Epithelial cell of proximal tubule (primary cell): ENCODE measurements at places on chromosomes 16 and 17.

- DNase-seq, result no peak
Measured at GRCh38 chr17:6549384-6550036, 6.8 kb downstream of the PITPNM3 start.

GRCh38 chr17:16383772-16384287 is 2.9 kb downstream of the UBB start:
- no peak for DNase-seq

- no peak for DNase-seq
Measured at GRCh38 chr16:2535625-2536013, 2.2 kb upstream of the PDPK1 start.

GRCh38 chr17:15250135-15250860 is 14.8 kb downstream of the PMP22 start:
- no peak for DNase-seq

DNA sequence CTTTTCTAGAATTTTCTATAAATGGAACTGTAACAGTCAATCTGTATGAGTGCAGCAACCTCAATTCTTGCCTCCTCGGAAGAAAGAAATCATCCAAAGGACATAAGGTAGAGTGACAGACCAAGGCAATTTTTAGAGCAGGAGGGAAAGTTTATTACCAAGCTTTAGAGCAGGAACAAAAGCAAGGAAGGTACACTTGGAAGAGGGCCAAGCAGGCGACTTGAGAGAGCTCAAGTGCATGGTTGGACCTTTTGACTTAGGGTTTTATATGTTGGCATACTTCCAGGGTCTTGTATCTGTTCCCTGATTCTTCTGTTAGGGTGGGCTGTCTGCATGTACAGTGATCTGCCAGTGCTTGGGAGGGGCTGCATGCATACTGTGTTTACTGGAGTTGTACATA is 50.3 kb downstream of the SCNN1G start:
- no peak for DNase-seq

GRCh38 chr16:78629173-78629572 is 529.7 kb downstream of the WWOX start:
- no peak for DNase-seq

DNA sequence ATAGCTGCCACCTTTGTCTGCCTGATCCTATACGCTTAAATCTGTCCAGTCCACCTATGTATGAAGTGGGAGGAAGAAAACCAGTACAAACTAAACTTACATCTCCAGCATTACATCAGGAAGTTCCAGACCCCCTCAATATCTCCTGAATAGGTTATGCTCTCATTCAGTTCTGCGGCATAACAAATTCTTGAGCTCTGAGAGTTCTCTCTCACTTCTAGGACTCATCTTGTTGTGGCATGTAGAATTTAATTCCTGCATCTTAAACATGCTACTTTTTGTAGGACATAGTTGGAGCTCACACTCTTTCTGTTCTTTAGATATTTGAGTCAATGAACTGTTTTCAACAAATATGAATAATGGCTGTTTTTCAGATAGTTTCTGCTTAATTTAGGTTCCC is 662.5 kb downstream of the CDH11 start:
- no peak for DNase-seq

DNA sequence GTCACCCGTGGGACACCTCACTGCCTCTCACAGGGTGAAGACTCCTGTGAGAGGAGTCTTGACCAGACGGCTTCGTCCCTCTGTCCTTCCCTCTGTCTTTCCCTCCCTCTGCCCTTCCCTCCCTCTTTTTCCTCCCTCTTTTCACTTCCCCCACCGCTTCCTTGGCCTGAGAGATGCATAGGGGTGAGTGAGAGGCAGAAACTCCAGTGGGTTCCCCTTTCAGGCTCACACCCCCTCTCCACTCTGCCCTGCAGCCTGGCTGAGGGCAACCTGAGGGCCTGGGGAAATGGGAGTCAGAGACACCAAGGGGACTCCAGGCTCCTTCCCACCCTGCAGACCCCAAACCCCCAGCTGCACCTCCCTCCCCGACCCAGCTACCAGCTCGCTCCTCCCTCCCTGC is 14.6 kb upstream of the KRT17 start:
- no peak for DNase-seq
